ENCODE measurements at places on chromosomes 16 and 17. TPM values are rescaled to one million over a fixed set of nuclear protein-coding genes. Genes with fewer than 3 reads are reported as not detected.

KCNAB3 gene
- 0.26 TPM for total RNA-seq

TEDC2 gene
- total RNA-seq: 3.8 TPM

EPX gene
- not detected for total RNA-seq

DHRS7C gene
- total RNA-seq: not detected

ITGAD gene
- total RNA-seq: not detected

TSPAN10 gene
- total RNA-seq: 0.51 TPM

DNA sequence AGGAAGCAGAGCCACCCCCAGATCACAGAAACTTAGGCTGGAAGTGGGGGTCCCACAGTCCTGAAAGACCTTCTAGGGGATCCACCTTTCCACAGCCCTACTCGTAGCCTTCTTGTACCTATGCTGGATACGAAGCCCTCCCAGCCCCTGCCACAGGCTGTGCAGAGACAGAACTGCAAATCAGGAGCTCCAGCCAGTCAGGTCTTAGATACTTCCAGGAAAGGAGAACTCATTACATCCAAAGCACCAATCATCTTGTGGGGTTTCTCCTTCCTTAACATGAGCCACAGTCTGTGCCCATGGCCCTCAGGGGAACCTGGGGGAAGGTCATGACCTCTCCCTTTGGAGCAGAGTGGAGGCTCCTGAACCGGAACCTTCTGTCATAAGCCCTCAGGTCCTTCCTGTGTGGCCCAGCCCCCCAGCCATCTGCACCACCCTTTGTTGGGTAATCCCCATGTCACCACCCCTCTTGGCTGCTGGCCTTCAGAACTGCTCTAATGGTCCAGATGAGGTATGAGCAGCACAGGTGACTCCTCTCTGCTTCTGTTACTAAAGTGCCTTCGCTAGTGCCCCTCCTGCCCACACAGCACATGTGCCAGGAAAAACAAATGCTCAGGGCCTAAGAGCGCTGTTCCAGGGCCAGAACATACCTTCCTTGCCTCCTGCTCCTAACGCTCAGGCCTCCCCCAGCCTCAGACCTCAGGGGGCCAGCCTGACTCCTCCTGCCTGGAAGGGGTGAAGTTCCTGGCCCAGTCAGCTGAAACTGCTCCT, 14.6 kb downstream of the SRCIN1 start:
- no peak for DNase-seq

DNA sequence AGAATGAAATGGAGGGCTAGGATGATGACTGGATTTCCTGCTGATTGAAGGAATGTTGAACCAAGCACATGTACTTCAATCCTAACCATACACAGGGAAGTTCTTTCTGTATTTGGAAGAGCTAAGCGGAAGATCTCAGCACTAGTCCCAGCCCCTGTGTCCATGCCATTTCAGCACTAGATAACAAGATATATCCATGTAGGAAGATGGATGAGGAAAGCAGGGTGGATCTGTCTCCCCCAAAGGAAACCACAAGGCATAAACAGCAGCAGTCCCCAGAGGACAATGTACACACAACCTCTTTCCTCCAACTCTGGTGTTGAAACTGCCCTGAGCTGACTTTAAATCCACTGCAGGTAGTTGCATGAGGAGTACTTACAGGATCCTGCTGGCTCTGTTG, 75.1 kb downstream of the GRIN2A start:
- no peak for DNase-seq

GRCh38 chr16:47311738-47312505, 148.9 kb downstream of the ITFG1 start:
- DNase-seq: peak; percentile 48

DNA sequence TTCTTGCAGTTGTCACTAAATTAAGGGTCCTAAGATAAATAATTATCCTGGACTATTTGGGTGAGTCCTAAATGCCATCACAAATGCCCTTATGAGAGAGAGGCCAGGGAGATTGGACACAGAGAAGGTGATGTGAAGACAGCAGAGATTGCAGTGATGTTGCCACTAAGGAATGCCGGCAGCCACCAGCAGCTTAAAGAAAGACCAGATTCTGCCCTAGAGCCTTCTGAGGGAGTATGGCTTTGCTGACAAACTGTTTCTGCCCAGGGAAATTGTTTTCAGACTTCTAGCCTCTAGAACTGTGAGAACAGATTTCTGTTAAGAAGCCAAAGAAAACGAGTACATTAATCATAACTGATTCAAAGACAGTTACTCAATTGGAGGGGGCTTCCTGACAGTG, 10.0 kb upstream of the ZNF23 start:
- no peak for DNase-seq

DNA sequence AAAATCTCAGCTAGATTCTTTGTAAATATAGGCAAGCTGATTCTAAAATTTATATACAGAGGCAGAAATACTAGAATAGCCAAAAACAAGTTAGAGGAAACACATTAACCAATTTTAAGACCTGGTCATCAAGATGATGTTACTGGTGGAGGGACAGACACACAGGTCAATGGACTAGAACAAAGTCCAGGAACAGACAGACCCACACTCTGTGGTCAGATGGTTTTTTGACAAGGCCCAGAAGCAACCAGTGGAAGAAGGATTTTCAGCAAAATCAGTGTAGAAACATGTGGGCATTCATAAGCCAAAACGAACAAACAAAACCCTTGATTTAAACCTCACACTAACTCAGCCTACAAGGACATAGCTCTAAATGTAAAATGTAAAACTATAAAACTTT, 99.7 kb upstream of the METRNL start:
- no peak for DNase-seq

DNA sequence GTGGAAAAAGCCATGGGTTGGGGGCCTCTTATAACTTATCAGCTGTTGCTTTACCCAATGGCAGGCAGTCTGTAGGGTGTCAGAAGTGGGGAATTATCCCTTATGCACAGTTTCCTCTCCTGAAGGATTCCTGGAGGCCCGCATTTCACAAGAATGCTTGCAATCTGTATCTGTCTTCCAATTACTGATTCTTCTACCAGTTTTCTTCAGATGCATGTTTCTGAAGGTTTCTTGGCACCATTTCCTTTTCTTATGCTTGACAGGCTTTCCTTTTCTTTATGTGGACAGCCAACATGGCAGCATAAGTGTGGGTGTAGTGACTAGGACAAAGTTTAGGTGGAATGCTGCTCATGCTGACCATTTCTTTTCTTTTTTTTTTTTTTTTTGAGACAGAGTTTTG, 36.1 kb downstream of the MAP3K3 start:
- no peak for DNase-seq

DNA sequence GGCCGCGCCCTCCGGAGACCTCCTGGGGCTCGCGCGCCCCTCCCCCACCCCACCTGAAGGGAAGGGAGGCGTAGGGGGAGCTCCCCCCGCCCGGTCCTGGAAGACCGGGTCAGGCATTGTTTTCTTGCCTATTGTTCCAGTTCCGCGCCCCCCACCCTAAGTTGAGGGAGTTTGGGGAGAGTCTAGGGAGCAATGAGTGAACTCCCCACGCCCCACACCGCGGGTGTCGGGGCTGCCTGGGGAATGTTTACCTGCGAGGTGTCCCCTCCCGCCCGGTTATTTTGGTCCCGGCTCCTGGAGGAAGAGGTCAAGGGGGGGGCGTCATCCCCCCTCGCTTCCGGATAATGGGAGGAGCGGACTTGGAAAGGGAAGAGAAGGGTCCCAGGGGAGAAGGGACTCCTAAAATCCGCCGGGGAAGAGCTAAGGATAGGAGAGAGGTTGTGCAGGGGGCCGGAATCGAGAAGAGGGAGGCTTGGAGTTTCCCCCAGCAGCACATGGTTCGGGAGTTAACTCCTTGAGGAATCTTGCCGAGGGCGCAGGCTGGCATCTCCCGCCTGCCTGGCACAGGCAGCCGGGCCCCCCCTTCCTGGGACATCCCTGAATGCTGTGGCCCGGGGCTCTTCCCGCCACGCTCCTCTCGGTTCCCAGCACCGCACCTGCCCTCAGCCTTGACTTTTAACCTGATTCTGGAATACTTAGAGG, 881 bp downstream of the MLLT6 start:
- no peak for DNase-seq

DNA sequence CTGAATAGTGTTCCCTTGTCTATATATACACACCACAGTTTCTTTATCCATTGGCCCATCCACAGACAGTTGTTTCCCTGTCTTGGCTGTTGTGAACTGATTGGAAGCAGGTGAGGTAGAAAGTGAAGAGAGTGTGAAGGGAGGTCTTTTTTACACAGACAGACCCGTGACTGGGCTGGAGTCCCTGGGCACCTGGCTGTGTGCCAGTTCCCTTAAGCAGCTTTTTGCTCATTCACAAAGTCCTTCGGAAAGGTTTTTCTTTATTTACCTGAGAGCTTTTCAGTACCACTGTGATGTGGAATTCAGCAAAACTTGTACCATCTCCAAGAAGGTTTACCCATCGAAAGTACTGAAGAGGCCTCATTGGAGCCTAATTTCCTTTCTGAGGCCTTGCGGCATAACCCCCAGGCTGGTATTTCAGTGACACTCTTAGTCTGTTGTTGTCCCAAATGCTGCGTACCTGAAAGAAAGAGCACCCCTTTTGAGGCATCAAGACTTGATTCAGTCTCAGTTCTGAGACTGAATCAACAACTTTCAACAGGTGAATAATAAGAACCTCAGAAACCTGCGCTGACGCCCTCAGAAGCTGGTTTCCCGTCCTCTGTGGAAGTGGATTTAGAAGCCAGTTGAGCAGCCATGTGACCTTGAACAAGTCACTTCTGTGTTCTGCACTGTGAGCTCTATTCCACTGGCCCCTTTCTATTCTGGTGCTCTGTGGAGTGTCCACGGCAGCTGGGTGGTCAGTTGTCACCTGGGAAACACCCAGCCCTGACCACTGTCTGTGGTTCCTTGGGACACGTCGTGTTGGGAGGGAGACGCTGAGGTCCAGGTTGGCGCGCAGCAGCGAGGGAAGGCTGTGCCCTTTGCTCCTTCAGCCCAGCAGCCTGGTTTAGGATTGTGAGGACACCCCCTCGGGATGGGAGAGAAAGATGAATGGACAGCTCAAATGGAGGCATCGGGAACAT, 53.9 kb upstream of the CRISPLD2 start:
- no peak for DNase-seq

DNA sequence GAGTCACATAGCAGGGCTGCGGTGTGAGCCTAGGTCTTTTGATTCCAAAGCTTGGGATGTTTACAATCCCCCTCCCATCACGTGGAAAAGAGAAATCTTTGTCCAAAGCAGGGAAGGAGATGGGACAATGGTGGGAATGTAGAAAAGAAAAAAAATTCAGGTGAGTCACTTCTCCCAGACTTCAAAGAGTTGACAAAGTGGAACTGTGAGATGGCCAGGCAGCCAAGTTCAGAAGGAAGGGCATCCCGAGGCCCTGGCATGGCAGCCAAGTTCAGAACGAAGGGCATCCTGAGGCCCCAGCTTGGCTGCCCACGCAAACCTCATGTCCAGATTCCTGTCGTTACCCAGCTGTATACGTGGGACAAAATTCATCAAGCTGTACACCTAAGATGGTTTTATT, 47.5 kb downstream of the FOXL1 start:
- peak; percentile 20 for DNase-seq

GRCh38 chr16:84091460-84091859, 25.3 kb downstream of the MBTPS1 start:
- no peak for DNase-seq

DNA sequence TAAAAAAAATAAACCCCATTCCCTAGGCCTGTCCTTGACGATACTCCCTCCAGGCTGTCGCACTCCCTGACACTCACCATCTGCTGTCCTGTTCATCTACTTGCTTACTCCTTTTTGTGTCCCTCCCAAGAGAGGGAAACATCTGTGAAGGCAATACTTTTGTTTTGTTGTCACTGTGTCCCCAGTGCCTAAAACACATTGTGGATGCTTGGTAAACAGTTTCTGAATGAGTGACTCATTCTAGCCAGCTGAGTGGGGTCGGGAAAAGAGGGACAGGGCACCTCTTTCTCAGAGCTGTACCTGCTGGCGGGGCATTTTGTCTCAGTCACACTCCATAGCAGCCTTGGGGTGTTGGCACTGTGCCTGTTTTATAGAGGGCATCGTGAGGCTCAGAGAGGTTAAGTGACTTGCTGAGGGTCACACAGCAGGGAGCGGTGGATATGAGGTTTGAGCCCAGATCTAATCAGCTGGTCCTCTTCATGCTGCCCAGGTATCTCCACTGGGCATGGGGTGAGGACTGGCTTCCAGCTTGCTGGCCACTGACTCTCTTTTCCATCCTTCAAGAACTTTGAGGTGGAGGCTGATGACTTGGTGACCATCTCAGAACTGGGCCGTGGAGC, 15.6 kb downstream of the MAP2K3 start:
- no peak for DNase-seq

DNA sequence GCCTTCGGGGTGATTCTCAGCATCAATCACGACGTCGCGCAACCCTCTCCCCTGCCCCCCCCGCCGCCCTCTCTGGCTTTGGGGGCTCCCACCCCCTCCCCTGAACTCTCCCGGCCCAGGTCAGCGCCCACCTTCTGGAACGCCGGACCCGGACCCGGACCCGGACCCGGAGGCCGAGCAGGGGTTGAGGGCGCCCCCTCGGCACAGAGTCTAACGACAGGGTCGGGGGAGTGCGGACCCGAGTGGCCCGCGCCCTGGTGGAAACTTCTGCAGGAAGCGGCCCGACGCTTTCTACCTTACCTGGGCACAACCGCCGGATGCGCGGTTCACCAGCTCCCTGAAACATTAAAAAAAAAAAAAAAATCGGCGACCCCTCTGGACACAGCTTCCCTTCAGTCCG, 16.2 kb downstream of the SALL1 start:
- DNase-seq: no peak

DNA sequence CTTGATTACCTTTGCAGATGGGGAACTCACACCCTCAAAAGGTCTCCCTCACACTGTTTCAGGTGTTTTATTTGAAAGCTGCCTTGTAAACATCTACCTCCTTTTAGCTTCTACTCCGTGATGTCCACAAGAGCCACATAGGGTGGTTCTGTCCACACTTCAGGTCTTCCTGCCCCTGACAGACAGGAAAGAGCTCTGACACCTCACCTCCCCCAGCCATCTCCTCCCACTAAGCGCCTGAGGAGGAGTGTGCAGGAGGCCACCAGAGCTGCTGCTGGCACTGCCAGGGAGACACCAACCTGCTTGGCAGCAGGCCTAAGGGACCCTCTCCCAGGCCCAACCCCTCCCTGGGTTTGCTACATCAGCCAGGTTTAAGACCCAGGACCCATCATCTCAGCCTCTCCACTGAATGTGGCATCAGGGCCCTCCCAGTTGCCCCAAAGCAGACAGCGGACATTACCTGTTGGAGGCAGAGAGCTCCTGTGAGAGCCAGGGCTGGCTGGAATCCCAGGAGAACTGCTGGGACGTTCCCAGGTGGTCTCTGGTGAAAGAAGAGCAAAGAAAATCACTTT, 76.4 kb upstream of the RCVRN start:
- DNase-seq: no peak

DNA sequence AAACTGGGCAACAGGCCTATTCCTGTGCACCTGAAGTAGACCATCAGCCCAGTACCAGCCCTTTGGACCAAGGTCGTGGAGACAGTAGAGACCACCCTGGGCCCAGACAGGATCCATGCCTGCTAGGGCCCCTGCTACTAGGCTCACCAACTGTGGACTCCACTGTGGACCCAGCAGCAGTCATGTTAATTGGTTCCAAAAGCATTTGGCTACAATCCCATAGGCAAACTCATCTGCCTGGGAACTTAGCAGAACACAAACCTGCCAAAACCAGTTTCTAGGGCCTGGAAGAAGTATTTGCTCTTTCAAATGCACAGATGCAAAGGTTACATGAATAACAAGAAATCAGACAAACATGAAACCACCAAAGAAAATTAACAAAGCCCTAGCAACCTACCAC, 53.1 kb downstream of the ACSM2A start:
- DNase-seq: no peak

GRCh38 chr16:22235839-22236745, 30.0 kb downstream of the EEF2K start:
- peak; percentile 36 for DNase-seq

- DNase-seq: peak; percentile 44
These were observed 9.6 kb downstream of the ZNF750 start for GRCh38 chr17:82830249-82830661.
